GM13977 (cell line): ENCODE measurements at places on chromosomes 11 and 22.

GRCh38 chr22:21942407-21943343 lies 10.0 kb downstream of the PPM1F start:
- no peak for DNase-seq

DNA sequence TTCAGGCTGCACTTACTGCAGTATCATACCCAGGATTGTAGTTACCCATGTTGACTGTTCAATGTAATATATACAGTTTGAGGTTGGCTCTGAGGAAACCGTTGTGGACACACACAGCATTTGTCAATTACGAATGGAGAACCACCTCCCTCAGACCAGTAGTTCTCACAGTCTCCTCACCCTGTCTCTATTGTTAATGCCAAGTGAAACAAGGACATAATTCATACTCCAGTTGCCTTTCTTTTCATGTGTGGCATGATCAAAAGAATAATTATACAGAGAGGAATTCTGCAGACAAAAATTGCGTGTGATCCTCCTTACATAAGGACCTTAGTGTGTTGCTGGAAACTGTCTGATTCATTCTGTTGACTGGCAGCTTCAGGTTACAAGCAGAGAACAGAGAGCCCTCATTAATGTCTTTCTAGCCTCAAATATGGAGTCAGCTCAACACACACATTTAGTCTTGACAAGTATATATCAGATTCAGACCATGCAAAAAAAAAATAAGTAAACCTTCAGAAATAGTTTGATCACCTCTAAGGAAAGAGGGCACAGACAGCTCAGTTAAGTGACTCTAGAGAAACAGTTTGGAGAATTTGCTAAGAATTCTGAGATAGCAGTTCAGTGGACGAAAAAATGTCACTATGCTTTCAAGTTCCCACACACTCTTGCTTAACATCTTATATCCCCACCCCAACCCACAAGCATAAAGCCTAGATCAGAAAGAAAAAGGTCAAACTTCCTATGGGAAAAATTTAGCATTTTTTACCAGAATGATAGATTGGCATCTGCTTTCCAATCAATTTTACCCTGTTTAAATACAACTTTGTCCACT lies 96.1 kb downstream of the MAML2 start:
- no peak for DNase-seq

DNA sequence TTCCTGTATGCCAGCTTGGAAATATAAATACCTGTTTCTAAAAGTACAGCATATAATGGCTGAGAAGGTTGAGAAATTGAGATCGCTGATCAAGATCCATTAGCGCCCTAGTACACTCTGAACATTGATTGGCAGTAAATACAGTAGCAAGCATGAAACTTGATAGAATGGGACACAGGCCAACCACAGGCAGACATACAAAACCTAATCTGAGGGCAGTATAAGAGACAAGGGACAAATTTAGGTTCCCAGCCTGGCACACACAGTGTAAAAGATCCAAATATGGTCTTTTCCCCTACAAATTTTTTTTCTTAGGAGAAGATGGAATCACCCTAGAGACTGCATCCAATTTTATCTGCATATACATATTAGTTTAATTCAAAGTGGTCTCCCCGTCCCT lies 126.5 kb upstream of the ARHGAP42 start:
- DNase-seq: no peak

GRCh38 chr11:123187248-123187647 lies 7.8 kb downstream of the CLMP start:
- no peak for DNase-seq

- no peak for DNase-seq
These were observed 45.5 kb downstream of the CELSR1 start for GRCh38 chr22:46491946-46492345.

DNA sequence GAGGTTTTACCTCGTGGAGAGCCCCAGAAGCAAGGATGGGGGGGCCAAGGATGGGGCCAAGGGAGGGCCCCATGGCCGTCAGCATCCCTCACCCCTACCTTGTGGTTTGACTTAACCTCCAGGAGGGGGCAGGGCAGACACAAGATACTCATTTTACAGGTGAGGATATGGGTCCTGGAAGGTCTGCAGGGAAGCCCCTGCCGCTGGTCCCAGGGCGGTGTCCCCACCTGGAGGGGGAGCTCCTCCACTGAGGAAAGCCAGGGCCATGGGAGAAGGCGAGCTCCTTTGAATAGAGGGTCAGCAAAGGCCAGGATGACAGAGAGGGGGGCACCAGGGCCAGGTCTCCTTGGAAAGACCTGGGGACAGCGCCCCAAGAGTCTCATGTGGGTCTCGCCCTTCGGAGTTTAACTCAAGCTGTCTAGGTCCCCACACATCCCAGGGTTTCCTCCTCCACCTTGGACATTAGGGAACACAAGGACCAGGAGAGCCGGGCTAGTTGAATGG lies 5.9 kb upstream of the ADORA2A start:
- peak; percentile 80 for DNase-seq

DNA sequence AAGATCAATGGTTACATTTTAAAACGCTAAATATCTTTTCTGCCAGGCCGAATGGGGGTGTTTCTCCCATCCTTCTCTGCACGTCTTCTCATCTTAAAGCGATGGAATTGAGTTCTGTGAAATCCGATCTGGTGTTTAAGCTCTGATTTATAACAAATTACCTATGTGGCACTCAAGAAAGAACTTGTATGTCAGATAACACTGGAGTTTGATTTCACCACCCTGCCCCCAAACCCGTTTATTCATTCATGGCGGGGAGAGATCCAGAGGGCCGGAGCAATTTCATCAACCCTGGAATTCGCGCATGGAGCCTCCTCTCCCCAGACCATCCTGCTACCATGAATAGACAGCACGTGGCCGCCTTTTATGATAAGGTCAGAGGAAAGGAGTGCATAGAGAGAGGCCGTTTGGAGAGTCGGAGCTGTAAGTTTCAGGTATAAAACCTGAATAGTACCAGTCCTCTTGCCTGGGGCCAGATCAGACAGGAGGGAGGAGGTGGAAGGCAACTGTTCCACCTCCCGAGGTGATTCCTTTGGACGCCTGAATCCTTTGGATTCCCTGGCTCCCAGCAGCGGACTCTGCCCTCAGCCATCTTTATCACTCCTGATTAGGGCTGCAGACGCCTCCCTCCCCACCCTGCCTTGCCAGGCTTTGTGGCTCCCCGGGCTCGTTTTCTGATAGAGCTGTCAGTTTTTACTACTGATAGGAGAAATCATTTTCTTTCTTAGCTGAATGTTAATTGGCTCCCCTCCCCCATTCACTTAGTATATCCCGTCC lies 27.3 kb upstream of the NFAM1 start:
- no peak for DNase-seq

DNA sequence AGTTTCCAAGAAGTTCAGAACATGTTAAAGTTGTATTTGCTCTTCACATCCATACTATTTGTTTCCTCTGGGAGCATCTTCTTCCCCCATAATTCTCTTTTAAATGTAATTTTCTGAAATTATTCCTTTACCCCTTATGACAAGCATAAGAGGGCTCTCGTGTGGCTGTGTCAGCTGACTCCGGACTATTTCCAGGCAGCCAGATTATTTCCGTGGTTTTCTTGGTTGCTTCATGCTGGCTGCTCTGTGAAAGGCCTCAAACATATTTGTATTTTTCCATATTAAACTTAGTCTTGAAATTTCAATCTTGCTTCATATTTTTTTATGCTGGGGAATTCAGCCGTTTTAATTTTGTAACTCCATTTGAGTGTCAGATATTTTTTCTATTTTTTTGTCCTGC lies 2.8 kb upstream of the MMP1 start:
- no peak for DNase-seq

- DNase-seq: no peak
These were observed 51.4 kb downstream of the SLC22A12 start for GRCh38 chr11:64642418-64642735.

- DNase-seq: no peak
These were observed 63.8 kb upstream of the THY1 start for GRCh38 chr11:119486691-119487259.

DNA sequence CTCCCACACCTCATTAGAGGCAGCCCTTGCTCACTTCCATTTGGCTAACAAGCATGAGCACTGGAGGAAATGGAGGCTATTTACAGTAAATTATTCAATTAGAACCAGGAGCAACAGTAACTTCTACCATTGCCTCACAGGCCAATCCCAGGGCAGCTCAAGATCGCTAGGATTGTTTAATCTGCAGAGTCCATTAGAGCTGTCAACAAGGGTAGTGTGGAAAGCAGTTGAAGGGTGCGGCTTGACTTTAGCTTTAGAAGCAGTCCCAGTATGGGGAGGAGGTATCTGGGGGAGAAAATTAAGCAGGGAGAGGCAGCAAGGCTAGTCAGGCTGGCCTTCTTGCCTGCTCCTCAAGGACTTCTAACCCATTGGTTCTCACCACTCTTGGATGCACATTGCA lies 38.3 kb upstream of the CYP2R1 start:
- DNase-seq: no peak

DNA sequence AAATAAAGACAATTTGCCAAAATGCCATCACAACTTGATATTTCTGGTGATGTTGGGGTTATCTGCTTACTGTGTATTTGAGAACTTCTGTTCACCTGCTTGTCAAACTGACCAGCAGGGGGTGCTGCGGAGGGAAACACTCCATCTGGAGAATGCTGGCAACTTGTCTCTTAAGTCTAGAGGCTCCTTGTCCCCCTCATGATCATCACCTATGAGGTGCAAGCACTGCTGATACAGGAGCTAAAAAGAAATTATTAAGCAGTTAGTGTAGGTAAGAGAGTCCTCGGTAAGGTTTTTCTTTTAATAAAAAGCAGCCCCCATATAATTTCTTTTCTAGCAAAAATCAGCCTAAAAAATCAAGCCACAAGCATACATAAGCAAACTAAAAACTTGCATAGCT lies 32.7 kb upstream of the GLYATL1B start:
- no peak for DNase-seq

DNA sequence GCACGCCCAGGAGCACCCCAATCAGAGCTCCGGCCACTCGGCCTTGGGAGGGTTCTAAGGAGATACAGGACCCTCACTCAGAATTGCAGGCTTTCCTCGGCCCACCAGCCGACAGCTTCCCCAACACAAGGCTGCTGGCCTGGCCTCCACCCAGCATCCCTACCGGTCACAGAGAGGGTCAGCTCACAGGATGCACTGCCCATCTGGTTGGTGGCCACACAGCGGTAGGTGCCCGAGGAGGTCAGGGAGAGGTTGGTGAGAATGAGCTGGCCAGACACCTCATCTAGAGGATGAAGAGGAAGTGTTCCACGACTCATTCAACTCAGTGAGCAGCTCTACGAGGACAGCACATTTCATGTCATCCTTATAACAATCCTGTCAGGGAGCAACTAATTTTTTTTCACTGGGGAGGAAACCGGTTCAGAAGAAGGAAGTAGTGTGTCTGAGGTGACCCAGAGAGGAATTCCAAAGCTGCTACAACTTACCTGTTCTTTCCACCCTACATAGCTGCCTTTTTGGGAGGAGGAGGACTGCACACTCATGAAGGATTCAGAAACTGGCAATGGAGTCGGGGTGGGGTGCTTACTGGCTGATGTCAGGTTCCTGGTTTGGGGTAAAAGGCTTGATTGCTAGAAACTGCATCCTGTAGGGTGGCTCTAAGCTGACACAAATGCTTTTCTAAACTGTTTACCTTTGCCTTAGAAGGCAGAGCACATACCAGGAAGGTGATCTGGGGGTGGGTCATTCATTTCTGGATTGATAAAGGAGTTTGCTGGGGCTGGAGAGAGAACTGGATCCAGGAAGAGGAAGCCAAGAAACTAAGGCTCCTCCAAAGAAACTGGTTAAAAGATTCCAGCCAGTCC lies 3.3 kb downstream of the VSIG2 start:
- peak; percentile 23 for DNase-seq

DNA sequence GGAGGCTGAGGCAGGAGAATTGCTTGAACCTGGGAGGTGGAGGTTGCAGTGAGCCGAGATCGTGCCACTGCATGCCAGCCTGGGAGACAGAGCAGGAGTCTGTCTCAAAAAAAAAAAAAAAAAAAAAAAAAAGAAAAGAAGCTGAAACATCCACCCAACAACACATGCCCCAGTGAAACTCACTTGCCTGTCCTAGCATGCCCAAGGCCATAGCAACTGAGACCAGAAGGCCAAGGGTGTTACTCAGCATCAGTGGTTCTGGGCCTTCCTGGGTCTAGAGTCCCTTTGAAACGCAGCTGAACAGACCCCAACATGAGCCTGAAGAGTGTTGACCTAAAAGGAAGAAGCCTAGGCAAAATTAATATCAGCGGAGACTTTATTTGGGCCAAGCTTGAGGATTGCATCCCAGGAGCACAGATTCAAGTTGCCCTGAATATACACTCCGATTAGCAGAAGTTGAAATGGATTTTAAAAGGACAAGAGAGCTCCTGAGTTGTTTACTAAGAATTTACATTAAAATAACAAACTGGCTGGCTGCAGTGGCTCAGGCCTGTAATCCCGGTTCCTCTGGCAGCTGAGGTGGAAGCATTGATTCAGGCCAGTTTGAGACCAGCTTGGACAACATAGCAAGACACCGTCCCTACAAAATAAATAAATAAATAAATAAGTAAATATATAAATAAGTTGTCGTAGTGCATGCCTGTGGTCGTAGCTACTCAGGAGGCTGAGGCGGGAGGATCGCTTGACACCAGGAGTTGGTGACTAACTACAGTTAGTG lies 7.0 kb downstream of the PRDX5 start:
- DNase-seq: no peak

GRCh38 chr11:63762654-63763495 lies 5.7 kb downstream of the ZFTA start:
- peak; percentile 23 for DNase-seq

DNA sequence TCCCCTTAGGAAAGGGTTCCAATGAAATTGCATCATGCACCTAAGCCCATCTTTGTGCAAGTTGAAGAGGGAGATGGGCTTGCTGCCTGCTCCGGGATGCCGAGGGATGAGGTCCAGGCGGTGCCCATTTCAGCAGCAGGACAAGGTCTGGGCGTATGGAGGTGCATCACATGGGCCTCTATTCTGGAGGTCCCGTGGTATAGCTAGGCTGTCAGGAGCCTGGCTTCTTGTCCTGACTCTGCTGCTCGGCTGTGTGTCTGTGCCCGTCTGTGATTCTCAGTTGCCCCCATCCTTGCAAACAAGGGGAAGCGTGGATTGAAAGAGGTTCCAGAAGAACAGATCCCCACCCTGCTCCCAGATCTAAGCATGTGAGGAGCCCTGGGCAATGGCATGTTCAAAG lies 130.0 kb downstream of the OSBP2 start:
- no peak for DNase-seq

GRCh38 chr22:29814003-29814402 lies 24.1 kb downstream of the ASCC2 start:
- no peak for DNase-seq

- DNase-seq: no peak
These were observed 5.6 kb upstream of the APOBEC3H start for GRCh38 chr22:39091126-39092081.

DNA sequence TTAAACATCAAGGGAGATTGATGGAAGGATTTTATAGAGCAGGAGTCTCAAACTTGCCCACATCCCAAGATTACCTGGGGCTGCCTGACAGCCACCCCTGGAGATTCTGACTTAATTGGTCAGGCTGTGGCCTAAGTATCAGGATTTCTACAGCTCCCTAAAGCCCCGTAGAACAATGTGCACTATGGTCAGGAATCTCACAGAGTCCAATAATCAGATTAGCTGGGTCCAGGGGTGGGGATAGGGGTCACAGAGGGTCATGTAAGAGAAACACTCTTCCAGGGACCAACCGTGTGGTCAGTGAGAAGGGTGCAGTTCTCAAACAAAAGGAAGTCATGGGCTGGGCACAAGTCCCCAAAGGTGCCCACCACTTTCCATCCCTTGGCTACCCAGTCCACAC lies 20.5 kb upstream of the FBLN1 start:
- DNase-seq: no peak

GRCh38 chr22:40405178-40406062 lies 35.0 kb downstream of the SGSM3 start:
- DNase-seq: no peak
